ENCODE measurements at places on chromosomes 2 and 18.

- no peak for DNase-seq
Observed at GRCh38 chr18:41809652-41810051, 145.4 kb upstream of the PIK3C3 start.

DNA sequence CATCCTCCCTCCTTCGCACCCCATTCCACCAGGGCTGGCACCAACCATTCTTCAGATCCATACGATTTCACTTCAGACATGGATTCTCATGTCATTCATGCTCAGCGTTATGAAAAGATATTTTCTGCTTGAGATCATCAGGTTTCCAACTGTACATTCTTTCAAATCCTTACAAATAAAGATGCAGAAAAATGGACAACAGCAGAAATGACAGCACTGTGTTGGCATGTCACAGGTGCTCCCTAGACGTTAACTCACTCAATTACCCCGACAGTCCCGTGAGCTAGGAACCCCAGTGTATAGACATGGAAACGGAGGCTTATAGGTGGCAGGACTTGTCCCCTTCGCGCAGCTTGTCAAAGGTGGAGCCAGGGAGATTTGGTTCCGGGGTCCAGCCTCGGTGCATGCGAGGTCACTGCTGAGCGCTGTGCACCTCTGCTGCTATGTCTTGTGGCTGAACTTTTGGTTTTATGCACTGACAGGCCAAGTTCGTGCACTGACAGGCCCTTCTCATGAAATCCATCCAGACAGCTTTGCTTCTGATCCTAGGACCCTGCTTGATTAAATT, 17.7 kb downstream of the FHL2 start:
- no peak for DNase-seq

DNA sequence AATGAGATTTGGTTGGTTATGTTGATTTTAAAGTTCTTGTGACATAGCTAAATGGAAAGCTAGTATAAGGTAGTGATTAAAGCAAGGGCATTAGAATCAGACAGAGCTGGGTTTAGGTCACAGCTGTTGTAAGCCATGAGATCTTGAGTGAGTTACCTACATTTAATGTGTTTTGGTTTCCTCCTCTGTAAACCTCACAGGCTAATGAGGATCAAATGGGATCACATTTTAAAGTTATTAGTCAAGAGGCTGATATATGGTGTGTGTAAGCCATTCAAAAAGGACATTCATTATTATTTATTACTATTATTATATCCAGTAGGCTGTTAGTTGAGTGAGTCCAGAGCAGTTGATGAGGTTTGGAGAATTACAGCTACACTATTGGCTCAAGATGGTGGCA, 416.2 kb downstream of the IRS1 start:
- no peak for DNase-seq

DNA sequence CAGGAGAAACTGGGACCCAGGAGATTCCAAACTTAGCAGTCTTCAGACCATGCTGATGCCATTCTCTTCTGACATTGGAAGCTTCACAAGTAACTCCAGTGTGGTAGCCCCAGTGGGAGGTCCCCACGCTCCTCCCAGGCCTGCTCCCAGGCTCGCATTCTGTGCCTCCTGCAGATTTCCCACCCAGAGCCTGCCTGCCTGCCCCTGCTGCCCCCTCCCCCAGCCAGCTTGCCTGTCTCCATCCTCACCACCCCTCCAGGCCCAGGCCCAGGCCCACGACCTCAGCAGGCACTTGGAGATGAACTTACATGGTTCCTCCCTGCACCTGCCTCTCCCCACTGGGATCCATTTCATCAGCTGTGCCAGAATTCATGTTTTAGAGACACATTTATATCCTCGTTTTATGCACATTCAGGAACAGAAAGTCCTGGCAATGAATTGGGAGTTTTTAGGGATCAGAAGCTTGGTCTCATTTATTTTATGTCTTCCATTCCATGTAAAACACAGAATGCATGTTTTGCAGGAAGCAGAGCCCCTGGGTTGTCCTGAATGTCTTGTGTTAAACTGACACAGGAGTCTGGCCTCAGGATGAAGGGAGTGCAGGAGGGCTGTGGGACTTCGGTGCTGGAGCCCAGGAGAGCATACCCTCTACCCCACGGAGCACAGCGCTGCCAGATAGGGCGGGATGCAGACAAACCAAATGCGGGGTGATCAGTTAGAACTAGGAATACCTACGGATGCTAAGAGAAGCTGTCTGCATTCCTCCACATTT, 150.5 kb downstream of the SNTG2 start:
- no peak for DNase-seq

- no peak for DNase-seq
Observed at GRCh38 chr2:28067602-28068001, 177.1 kb downstream of the BABAM2 start.

GRCh38 chr2:25649786-25650185, 23.6 kb downstream of the DTNB start:
- DNase-seq = no peak

DNA sequence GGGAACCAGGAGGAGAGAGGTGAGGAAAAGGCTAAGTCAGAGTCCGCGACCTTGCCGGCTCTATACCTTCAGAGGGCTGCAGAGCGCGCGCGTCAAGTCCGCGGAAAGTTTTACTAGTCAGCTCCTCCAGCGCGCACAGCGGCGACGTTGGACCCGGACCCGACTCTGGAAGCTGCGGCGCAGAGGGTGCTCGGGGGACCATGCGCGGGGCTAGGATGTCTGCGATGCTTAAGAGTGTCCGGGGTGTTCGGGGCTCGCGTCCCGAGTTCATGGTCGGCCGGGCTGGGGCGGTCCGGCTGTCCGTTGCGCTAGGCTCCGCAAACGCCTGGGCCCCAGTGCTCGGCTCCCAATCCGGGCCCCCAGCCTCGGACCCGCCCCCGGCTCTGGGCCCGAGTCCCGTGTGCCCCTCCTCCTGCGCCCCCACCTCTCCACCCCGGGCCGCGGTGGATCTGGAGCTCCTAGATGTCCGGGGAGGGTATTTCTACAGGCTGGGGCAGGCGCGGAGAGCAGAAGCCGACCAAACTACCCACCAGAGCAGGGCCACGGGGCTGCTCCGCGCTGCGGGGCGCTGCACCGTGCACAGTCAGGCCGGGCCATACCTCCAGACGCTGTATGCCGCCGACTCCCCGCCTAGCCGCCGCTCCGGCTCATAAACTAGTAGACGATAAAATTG, at the start of gene LBX2:
Gene LBX2, minus strand, starts transcription at position 337 of the 673 bp plus-strand sequence. Its CDS starts 66 bp downstream, at position 271.
- no peak for DNase-seq

- DNase-seq = no peak
Observed at GRCh38 chr2:24495451-24495850, 4.4 kb downstream of the NCOA1 start.
